ENCODE measurements at places on chromosomes 6 and 20.
A peak's percentile ranks its signal among the peaks of the same experiment; 100 is the strongest.

- no peak for DNase-seq
Measured at GRCh38 chr6:56739836-56740815, 97.4 kb upstream of the DST start.

DNA sequence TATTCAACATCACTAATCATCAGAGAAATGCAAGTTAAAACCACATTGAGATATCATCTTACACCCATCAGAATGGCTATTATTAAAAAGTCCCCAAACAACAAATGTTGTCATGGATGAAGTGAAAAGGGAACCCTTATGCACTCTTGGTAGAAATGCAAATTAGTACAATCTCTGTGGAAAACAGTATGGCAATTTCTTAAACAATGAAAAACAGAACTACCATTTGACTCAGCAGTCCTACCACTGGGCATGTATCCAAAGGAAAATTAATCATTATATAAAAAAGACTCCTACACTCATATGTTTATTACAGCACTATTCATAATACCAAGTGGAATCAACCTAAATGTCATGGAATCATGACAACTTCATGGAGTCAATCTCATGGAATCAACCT is 611.3 kb upstream of the GJE1 start:
- no peak for DNase-seq

- DNase-seq: no peak
Measured at GRCh38 chr20:1863296-1863695, 31.9 kb upstream of the SIRPA start.

- DNase-seq: peak; percentile 98
Measured at GRCh38 chr20:3686867-3687321, 5.1 kb upstream of the ADAM33 start.

GRCh38 chr6:13834790-13835189 is 20.4 kb upstream of the MCUR1 start:
- DNase-seq: no peak

DNA sequence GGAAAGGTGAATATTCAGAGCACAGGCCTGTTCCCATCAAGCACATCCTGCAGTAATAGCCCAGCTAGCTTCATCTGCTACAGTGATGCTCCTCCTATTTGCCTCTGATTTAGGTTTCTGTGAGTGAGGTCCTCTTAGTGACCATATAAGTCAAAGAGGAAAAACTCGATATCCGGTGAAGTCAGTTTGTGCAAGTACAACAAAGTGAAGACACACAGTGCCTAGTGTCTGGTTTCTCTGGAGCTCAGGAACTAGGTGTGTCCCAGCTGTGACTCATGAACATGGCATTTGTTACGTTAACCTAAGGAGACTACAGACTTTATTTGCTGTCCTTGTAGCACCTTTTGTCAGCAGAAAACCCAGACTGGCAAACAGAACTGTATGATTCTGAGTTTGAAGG is 33.9 kb downstream of the EDN1 start:
- peak; percentile 42 for DNase-seq

DNA sequence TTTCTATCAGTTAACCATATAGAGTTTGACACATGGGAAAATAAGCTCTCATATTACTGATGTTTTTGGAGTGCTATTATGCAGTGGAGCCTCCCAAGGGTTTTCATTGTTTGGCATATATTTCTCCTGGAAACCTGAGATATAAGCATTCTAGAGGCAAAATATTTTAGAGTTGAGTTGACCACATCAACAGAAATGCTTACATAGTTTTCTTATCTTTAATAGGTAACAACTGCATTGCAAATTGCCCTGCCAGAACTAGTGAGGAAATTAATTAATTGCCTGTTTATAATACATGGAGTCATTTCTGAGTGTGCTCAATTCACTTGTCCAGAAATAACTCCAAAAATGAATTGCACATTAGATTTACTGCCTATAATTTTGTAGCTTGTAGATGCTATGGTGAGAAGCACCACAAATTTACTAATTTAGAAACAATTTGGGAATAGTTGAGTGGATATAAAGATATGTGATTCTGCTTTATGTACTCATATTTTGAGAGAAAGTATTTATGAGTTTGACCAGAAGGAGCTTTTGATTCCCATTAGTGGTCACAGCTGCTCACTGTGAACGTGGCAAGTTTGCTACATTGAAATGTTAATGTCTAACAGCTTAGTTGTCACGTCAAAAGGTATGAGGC is 288.7 kb downstream of the CD109 start:
- DNase-seq: peak; percentile 29

- no peak for DNase-seq
Measured at GRCh38 chr6:146860583-146860982, 261.8 kb downstream of the ADGB start.

DNA sequence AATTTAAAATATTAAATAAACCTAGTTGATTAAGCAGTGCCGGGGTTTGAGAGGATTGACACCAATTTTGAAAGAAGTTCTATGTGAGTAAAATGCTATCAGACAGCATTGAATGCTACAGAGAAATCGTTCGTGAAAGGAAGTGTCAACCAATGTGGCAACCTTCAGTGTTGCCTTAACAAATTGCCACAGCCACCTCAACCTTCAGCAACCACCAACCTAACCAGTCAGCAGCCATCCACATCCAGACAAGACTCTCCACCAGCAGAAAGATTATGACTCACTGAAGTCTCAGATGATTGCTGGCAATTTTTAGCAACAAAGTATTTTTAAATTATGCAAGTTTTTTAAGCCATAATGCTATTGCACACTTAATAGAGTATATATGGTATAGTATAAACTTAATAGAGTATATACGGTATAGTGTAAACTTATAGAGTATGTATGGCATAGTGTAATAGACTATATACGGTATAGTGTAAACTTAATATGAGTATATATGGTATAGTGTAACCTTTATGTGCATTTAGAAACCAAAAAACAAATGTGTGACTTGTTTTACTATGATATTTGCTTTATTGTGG is 65.3 kb upstream of the ID4 start:
- DNase-seq: no peak

DNA sequence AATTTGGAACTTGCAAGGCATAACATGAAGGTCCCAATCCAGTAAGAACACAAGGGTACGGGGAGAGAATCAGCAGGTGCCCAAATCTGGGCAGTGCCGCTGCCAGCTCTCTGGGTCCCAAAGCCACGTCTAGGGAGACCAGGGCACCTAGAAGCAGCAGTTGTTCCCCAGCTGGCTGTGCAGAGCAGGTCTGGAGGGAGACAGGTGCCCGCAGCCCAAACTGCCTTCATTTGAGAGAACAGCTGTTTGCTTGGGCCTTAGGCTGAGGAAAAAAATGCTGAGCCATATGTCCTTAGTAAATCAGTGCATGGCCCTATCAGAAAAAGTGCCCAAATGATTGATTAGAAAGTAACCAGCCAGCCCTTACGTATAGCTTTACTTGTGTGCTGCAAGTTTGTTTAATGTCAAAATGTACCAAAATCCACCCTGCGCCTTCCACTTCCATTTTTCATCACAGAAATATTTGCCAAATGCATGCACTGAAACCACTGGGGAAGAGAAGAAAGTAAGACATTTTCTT is 9.1 kb upstream of the PRELID3B start:
- DNase-seq: no peak

DNA sequence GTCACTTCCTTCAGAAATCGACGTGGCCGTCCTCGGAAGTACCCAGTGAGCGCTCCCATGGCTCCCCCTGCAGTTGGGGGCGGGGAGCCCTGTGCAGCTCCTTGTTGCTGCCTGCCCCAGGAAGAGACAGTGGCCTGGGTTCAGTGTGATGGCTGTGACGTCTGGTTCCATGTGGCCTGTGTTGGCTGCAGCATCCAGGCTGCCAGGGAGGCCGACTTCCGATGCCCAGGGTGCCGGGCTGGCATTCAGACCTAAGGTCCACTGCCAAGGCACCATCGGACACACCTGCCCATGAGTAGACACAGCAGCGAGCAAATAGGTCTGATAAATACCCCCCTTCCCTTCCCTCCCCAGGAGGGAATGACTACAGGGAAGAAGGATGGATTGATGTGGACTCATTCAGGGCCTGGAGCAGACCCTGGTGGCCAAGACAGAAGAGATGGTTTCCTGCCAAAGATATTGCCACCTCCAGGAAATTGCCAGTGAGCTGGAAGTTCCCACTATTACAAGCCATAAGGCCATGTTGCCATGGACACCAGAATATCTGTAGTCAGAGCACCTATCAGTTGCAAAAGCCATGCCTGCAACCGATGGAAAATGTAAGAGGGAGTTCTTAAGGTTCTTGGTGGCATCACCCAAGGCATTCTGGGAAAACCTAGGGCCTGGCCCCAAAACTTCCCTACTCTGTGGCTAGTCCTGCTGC is 4.2 kb downstream of the TCF19 start:
- no peak for DNase-seq

GRCh38 chr6:150150821-150151646 is 8.2 kb downstream of the PPP1R14C start:
- DNase-seq: no peak

- no peak for DNase-seq
Measured at GRCh38 chr6:142118925-142119324, 13.8 kb upstream of the GJE1 start.

DNA sequence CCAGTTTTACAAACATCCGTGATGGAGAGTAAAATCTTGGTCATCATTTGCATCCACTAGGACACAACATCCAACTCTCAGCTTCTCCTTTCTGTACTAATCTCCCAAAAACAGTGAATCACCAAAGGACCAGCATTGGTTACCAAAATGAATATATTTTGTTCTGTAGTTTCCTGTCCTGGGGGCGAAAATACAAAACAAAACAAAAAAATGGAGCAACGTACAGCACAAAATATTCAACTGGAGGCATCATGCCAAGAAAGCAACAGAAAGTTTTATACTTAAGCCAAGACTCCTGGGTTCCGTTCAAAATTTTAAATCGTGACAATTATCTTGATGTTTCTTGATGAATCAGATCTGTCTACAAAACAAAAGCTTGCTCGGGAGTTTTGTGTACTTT is 126.6 kb upstream of the CCDC28A start:
- DNase-seq: peak; percentile 75

Measured in fibroblast of villous mesenchyme (primary cell).